A549 treated with CORT108297 at 1 μM for 4 hours (cell line): ENCODE measurements at places on chromosomes 7 and 10. TPM values are rescaled to one million over a fixed set of nuclear protein-coding genes. Genes with fewer than 3 reads are reported as not detected.

ANLN gene
- total RNA-seq: 50.3 to 85.4 TPM (median 66.5 TPM) in 5 replicates

EBLN1 gene
- 0.07 to 0.21 TPM in 2 of 5 replicates, not detected in the others for total RNA-seq

DPYSL4 gene
- total RNA-seq: 15.0 to 20.0 TPM (median 18.9 TPM) in 5 replicates

HOXA2 gene
- total RNA-seq: 0.84 to 1.2 TPM (median 0.90 TPM) in 5 replicates

AGFG2 gene
- total RNA-seq: 10.6 to 23.5 TPM (median 19.8 TPM) in 5 replicates

NEUROG3 gene
- total RNA-seq: not detected in 5 replicates

TUBB8 gene
- total RNA-seq: 0.03 to 0.12 TPM (median 0.07 TPM) in 3 of 5 replicates, not detected in the others

PFKP gene
- 465 to 544 TPM (median 523 TPM) in 5 replicates for total RNA-seq

FXYD4 gene
- not detected in 5 replicates for total RNA-seq

GHRHR gene
- not detected in 5 replicates for total RNA-seq

NUTM2E gene
- total RNA-seq: 0.27 to 0.53 TPM (median 0.36 TPM) in 5 replicates

MCM10 gene
- total RNA-seq: 21.6 to 28.6 TPM (median 24.1 TPM) in 5 replicates

CRTAC1 gene
- total RNA-seq: 1.2 to 1.9 TPM (median 1.4 TPM) in 5 replicates

TMEM270 gene
- 0.26 TPM in 1 of 5 replicates, not detected in the others for total RNA-seq

CYP26A1 gene
- total RNA-seq: 2.1 to 3.1 TPM (median 2.9 TPM) in 5 replicates

CRYGN gene
- total RNA-seq: not detected in 5 replicates

CTAGE4 gene
- not detected in 5 replicates for total RNA-seq

SPDYE6 gene
- not detected in 5 replicates for total RNA-seq

AGAP6 gene
- 7.7 to 10.0 TPM (median 9.3 TPM) in 5 replicates for total RNA-seq

SPDYE9 gene
- not detected in 5 replicates for total RNA-seq

RASSF4 gene
- total RNA-seq: 1.6 to 2.2 TPM (median 1.8 TPM) in 5 replicates

HYAL4 gene
- not detected in 5 replicates for total RNA-seq

BMPER gene
- 6.0 to 10.3 TPM (median 7.0 TPM) in 5 replicates for total RNA-seq

RAB19 gene
- total RNA-seq: not detected in 5 replicates

HMX3 gene
- total RNA-seq: 0.09 TPM in 1 of 5 replicates, not detected in the others

GNG11 gene
- 34.6 to 38.9 TPM (median 35.4 TPM) in 5 replicates for total RNA-seq

CREB5 gene
- total RNA-seq: 2.4 to 6.0 TPM (median 3.8 TPM) in 5 replicates

SUV39H2 gene
- 19.1 to 27.5 TPM (median 20.3 TPM) in 5 replicates for total RNA-seq

NEUROD6 gene
- total RNA-seq: not detected in 5 replicates

AKR1C3 gene
- total RNA-seq: 1,149 to 1,243 TPM (median 1,192 TPM) in 5 replicates

C10orf90 gene
- total RNA-seq: 3.5 to 4.2 TPM (median 3.5 TPM) in 5 replicates

RBP4 gene
- 5.0 to 10.3 TPM (median 8.8 TPM) in 5 replicates for total RNA-seq

ZNF479 gene
- total RNA-seq: not detected in 5 replicates

EPC1 gene
- 15.5 to 18.7 TPM (median 17.9 TPM) in 5 replicates for total RNA-seq

C10orf71 gene
- not detected in 5 replicates for total RNA-seq

SPRN gene
- total RNA-seq: 0.17 to 0.36 TPM (median 0.26 TPM) in 5 replicates
